ENCODE measurements at places on chromosomes 7 and 10. TPM values are rescaled to one million over a fixed set of nuclear protein-coding genes. Genes with fewer than 3 reads are reported as not detected.

Gene CPA2
- 28.4 TPM for polyA plus RNA-seq

Gene GDF2
- polyA plus RNA-seq, result not detected

DNA sequence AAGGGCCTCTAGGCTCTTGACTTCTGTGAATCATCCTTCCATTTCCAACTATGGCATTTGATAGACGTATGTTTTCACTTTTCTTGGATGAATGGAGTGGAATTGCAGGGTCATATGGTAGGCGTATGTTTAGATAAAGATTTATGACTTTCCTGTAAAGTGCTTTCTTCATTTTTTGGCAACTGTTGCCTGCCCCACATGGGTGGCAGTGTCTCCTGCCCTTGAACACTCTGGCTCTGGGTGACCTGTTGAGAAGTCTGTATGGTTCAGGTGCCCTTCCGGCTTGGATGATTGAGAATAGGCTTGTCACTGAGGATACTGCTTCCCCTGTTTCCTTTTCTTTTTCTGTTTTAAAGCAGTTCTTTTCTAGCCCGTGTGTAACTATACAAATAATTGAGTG is 23.1 kb downstream of the RET start:
- no peak for DNase-seq

- no peak for DNase-seq
Observed at GRCh38 chr7:131354390-131354789, 26.7 kb downstream of the MKLN1 start.

GRCh38 chr7:129858490-129858889 is 94.3 kb downstream of the UBE2H start:
- DNase-seq, result no peak

Gene CDH23
- polyA plus RNA-seq, result 1.7 TPM

Gene ZNF853
- 5.7 TPM for polyA plus RNA-seq

DNA sequence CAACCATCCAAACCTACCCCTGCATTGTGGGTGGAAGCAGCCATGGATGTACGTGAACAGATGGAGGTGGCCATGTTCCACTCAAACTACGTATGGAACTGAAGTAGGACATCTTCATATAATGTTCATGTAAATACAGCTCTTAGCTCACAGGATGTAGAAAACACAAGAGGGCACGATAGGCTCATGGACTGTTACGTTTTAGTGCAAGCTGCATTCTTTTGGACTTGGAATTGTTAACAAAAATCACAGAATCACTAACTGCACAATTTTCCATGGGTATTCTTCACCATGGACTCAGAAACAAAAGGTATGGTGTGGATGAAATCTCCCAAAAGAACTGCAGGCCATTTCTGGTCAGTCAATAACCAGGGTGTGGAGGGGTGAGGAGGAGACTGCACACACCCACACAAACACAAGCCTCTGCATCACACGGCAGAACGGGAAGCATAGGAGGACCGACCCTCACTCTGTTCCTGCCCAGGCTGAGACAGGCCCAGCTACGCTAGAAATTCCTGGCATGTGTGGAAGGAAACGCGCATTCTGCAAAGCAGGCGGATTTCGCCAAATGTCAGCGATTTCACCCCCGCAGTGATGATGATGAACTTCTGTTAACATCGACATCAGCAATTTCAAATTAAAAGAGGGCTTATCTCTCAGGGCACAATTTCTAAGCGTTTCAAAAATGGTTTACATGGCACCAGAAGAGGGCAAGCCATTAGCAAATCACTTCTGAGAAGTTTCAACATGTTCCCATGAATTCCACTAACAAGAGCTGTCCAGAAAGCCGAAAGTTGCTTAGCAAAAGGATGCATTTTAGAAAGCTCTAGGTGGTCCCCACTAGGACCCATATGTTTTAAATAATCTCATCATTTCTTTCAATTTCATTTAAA is 149.0 kb downstream of the TNS3 start:
- no peak for DNase-seq

DNA sequence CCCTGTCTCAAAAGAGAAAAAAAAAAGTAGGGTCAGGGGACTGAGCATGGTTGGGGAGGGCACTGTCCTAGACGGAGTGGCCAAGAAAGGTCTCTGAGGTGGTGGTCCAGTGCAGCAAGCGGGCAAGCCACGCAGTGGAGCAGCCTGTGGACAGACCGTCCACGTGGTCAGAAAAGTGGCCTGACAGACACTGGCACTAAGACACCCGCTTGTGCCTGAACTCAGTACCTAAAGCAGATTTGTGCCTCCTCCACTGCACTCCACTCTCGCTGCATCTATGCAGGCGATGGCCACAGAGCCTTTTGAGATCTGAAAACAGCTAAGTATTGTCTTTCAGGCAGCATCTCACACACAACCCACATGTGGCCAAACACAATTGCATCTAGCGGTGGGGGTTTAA is 8.8 kb downstream of the ASB10 start:
- DNase-seq, result no peak

DNA sequence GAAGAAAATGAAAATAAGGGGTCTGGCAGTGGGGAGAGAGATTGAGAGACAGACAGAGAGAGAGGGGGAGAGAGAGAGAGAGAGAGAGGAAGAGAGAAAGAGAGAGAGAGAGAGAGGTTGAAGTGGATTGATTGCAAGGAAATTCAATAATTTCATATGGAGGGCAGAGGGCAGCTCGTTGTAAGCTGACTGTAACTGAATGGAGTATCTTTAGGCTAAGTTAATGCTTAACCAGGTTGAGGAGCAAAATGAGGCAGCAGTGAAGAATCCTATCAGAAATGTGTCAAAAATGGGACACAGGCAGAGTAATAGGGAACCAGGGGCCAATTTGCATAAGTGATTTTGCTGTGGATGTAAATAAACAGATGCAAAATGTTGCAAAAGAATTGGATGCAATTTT is 21.0 kb downstream of the BLNK start:
- DNase-seq, result peak; percentile 48

- no peak for DNase-seq
Observed at GRCh38 chr7:89334797-89335196, 539.3 kb upstream of the TEX47 start.

Gene MEIG1
- polyA plus RNA-seq, result 0.33 TPM

Gene PRR15
- 70.8 TPM for polyA plus RNA-seq

GRCh38 chr10:77189520-77189919 is 448.1 kb downstream of the KCNMA1 start:
- no peak for DNase-seq

DNA sequence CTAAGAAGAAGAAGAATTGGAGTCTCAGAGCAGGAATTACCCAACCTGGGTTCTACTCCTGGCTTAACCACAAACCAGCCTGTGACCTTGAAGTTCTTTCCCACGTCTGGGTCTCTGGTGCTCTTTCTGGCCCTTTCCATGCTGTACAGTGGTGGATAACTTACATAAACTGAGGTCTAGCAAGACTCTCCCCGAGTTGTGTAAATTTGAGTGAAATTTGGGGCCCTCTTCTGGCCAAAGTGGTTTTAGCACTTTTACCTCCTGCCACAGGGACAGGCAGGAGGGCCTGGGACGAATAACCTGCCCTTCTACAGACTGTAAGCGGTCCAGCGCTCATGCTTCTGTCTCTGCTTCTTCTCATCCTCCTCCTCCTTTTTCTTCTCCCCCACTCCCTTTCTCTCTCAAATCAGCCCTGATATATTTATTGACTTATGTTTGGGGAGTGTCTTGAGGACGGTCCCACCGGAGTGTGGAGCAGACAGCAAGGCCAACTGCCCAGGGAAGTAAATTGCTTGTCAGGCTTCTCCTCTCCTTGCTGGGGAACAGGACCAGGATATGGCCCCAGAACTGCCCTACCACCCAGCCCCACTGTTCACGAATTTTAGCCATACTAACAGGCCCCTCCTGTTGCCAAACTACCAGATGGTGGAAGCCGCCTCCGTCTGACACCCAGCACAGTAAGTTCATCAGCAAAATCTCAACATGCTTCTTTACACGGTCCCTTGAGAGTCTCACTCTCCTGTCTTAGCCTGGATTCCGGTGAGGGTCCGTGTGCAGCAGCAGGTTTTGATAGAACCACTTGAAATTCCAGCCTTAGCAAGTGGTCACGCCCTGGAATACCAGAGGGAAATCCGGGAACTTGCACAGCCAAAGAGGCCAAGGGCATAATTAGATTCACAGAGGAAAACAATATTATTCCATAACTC is 4.0 kb upstream of the SH3PXD2A start:
- DNase-seq, result peak; percentile 63

Gene SH2D4B
- 0.01 TPM for polyA plus RNA-seq

DNA sequence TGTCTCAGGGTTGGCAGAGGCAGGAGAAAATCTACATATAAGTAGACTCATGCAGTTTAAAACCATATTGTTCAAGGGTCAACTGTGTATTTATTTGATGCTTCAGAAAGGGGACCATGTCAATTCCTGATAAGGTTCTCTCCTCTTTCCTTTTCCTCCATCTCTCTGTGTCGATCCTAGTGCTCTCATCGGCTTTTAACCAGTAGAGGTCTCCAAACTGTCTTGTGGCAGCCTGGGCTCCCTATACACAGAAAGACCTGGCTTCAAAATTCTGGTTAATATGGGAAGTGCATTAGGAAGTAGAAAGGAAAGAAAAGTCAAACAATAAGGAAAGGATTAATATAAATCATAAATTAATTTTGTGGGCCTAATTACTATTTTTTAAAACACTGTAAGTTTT is 304.4 kb upstream of the C7orf33 start:
- DNase-seq, result peak; percentile 42

Gene FGFR2
- polyA plus RNA-seq, result 23.6 TPM

Gene AKR1C8
- 0.13 TPM for polyA plus RNA-seq

GRCh38 chr7:55962014-55962413 is 2.4 kb upstream of the NIPSNAP2 start:
- no peak for DNase-seq

DNA sequence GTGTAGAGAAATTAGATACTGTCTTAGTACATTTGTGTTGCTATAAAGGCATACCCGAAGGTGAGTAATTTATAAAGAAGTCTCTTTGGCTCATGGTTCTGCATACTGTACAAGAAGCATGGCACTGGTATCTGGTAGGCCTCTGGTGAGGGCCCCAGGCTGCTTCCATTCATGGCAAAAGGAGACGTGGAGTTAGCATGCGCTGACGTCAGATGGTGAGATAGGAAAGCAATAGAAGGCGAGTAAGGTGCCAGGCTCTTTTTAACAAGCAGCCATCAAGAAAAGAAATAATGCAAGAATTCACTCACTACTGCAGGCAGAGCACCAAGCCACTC is 38.1 kb downstream of the AKR1C8 start:
- no peak for DNase-seq
